ENCODE measurements at places on chromosomes 7 and 10.
A peak's percentile ranks its signal among the peaks of the same experiment; 100 is the strongest.

DNA sequence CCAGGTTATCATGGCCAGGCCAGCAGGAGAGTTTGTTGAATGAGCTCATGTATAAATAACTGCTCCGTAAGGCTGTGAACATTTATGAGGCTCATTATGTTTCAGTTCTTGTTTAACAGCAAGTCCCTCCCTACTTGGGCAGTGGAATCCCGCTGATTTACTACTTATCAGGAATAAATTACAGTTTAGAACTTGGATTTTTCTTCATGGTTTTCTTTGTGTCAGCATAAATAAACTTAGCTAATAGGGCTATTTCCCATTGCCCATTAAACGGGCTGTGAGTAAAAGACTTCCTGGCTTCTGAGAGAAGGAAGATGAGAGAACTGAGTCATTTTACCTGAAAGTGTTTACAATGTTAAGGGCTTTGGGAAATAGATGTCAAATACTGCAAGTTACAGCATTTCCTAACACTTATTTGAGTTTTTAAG, 701.6 kb upstream of the ANKRD30A start:
- no peak for DNase-seq

DNA sequence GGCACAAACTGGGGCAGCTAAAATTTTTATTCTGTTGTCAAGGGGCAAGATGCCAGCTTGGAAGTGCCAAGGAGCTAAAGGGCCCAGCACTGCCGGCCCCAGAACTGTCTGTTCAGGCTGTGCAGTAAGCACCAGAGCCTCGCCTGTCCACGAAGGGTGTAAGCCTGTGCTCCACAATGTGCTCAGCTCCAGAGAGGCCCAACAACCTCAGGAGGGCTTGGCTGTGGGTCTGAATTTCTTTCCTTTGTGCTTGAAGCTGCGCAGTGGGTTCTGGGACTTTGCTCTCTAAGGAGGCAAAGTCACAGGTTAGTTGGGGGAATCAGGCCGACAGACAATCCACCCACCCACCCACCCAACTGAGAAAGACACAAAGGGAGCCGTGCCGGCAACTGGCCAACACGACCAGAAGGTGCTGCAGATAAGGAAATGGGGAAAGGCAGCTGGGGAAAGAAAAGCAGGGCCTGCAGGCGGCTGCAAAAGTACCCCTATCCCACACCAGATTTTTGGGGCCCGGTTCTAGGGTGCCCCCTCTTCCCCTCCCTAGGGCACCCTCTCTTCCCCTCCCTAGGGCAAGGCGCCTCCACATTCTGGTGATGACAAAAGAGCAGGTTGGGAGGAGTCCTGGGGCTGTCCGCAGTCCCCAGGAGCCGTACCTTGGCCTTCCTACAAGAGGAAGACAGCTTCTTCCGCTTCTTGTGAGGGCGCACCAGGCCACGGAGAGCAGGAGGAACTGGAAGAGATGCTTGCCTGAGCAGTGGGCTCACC, 7.7 kb downstream of the DDX56 start:
- no peak for DNase-seq

GRCh38 chr7:127512663-127513062, 72.7 kb downstream of the GCC1 start:
- no peak for DNase-seq

DNA sequence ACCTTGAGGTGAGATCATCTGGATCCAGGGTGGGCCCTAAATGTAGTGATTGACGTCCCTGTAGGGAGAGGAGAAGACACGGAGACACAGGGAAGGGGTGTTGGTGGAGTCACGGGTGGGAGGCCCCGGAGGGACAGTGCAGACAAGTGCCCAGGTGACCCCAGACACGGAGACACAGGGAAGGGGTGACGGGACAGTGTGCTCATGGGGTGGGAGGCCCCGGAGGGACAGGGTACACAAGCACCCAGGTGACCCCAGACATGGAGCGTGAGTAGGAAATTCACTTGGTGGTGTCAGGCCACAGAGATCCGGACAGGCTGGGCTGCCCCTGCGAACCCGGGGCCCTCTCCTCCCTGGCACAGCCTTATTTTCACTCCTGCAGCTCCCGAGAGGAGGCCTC, 176.9 kb downstream of the PTPRN2 start:
- no peak for DNase-seq

DNA sequence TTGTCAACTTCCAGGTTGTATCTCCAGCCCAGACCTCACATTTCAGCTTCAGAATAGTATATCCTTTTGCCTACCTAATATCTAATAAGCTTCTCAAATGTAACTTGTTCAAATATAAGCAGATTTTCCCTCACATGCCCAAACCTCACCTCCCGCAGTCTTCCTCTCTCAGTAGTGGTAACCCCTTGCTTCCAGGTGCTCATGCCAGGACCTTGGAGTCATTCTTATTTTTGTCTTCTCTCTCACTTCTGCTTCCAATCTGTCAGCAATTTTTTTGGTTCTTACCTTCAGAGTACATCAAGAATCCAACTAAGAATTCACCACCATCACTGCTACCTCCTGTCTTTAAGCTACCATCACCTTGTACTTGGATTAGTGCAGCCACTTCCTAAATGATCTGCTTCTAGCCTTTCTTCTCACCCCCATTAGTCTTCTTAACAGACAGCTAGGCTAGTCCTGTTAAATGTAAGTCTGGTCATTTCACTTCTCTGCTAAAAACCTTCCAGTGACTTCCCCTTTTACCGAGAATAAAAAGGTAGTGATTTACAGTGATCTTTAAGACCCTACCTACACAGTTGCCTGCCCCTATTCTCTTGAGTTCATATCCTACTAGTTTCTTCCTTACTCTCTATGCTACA, 14.0 kb downstream of the ANKIB1 start:
- DNase-seq: no peak

DNA sequence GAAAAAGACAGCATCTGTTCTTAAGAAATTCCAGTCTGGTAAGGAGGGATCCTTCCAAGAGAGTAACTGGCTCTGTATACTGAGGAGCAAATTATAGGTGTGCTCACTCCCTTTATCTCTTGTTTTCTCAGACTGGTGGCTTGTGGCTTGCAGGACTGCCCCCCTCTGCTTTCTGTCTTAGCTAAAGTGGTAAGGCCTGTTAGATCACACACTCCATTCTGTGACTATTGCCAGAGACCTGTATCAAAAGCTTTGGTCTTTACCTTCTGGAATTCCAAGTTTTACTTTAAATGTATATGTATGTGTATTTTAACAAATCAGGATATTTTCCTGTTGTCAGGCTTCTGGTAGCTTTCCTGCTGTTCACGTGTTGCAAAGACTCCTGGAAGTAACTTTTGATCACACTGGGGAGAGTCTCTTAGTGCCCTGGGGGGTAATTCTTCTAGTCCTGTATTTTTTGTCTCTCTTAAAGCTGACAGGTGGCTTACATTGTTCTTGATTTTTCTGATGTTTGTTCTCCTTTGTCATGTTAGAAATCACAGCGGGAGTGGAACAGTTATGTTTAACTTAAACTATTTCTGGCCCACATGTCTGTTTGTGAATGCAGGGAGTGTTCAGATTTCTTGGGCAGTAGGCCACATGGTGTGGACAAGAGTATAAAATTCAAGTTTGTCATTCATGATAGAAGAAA, 99.0 kb downstream of the PLPP4 start:
- DNase-seq: no peak

- peak; percentile 60 for DNase-seq
These were observed 1.6 kb downstream of the ZNF746 start for GRCh38 chr7:149495785-149496641.

- DNase-seq: no peak
These were observed 40.4 kb upstream of the ABCB5 start for GRCh38 chr7:20574784-20575720.

GRCh38 chr10:120396228-120396627, 60.8 kb upstream of the PLPP4 start:
- DNase-seq: no peak

Data from heart right ventricle (tissue), 16 donors.